ENCODE measurements at places on chromosomes 3 and 15. TPM values are rescaled to one million over a fixed set of nuclear protein-coding genes. Genes with fewer than 3 reads are reported as not detected.
A peak's percentile ranks its signal among the peaks of the same experiment; 100 is the strongest.

- peak; percentile 53 for DNase-seq
- peak overlapping the region; percentile 69 for H3K4me3 ChIP-seq
- peak overlapping the region; percentile 98 for H3K27ac ChIP-seq
- H3K4me1 ChIP-seq, result peaks cover 35% of the 10 kb centered on the region
- no peaks in the 10 kb centered on the region for H3K27me3 ChIP-seq
- no peaks in the 10 kb centered on the region for H3K36me3 ChIP-seq
Observed at GRCh38 chr15:67839499-67839928, 331 bp downstream of the RNU6-1 start.

DNA sequence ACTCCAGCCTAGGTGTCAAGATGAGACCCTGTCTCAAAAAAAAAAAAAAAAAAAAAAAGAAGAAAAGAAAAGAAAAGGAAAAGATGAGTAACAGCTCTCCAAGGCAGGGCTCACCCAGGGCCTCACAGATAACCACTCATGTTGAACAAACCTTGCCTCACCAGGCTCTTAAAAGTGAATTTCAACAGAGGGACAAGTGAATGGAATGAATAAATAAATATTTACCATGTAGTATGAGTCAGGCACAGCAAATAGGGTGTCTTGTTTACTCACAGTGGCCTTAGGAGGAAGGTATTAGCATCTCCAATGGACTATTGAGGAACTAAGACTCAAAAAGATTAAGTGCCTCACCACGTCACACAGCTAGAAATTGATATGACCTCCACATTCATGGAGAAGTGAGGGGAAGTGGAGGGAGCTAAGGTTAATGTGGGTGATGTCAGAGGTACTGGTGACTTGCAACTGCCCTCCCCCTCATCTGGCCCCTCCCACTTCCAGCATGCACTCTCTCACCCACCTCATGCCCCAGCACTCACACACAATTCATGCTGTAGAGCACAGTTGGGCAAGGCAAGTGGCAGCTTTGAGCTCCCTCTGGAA is 255.5 kb downstream of the UACA start:
- H3K4me1 ChIP-seq, result peaks cover 26% of the 10 kb centered on the region
- H3K27me3 ChIP-seq, result no peaks in the 10 kb centered on the region
- DNase-seq, result no peak
- H3K4me3 ChIP-seq, result no peak overlapping the region
- no peaks in the 10 kb centered on the region for H3K36me3 ChIP-seq

- no peaks in the 10 kb centered on the region for H3K27me3 ChIP-seq
- no peak overlapping the region for H3K4me3 ChIP-seq
- no peak for DNase-seq
- no peak overlapping the region for H3K27ac ChIP-seq
Observed at GRCh38 chr3:40461161-40461560, 4.0 kb downstream of the RPL14 start.

DNA sequence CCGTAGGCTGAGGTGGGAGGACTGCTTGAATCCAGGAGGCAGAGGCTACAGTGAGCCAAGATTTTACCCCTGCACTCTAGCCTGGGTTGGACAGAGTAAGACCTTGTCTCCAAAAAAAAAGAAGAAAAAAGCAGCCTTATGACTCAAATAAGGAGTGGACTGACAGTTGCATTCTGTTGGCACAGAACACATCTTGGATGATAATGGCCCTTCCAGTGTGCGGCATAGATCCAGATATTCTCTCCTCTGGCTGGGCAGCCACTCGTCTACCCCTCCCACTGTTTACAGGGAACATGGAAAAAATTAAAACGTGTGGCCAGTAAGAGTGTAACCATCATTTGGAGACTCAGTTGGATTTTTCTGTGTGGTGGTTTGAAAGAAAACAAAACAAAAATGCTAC is 118.6 kb upstream of the RNF7 start:
- no peaks in the 10 kb centered on the region for H3K4me1 ChIP-seq
- H3K36me3 ChIP-seq, result no peaks in the 10 kb centered on the region
- H3K27ac ChIP-seq, result no peak overlapping the region
- DNase-seq, result no peak
- no peak overlapping the region for H3K4me3 ChIP-seq
- H3K27me3 ChIP-seq, result no peaks in the 10 kb centered on the region

SSUH2 gene
- total RNA-seq, result 32.6 TPM

EPB42 gene
- not detected for total RNA-seq

TOPAZ1 gene
- not detected for total RNA-seq
